ENCODE measurements at places on chromosomes 5 and 9.

DNA sequence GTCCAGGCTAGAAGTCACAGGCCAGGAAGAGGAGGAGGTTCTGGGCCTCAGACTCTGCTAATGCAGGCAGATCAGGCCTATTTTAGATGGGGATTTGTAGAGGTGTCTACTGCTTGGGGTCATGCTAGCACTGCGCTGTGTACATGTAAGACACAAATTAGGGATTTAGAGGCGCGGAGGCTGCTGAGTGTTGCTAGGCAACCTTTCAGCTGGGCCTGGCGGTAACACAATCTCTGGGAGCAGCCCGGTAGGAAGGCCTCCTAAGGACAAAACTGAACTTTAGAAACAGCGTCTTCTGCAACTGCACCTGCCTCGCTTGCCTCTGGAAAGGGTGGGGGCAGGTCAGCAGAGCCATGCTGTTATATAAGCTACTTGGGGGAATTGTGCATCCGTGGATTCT, 147.9 kb downstream of the MACROH2A1 start:
- DNase-seq: no peak

GRCh38 chr5:175444905-175445456, 999 bp upstream of the DRD1 start:
- no peak for DNase-seq

DNA sequence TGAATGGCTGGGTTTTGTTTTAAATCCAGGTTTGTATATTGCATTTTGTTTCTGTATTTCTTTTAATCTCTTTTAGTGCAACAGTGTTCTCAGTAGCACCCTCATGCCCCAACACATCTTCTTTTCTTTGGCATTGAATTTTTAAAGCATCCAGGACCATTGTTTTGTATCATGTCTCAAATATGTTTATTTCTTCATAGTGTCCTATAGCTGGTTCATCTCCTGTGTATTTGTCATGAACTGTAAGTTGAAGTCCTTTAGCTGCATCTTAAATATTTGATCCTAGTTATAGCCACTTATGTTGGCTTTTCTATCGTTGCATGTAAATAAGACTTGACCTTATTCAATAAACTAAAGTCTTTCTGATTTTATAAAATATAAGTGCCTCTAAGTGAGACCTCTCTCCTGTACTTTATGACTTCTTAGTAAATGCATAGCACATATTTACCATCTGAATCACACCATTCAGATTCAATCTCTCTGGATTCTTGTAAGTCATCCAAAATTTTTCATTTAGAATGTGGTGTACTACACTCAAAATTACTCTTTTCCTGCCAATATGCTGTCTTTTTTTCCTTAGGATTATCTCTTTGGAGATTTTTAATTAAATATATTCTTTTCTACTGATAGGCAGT, 21.0 kb upstream of the ERCC6L2 start:
- DNase-seq: no peak

- DNase-seq: no peak
Measured at GRCh38 chr9:77166193-77166592, 11.1 kb upstream of the VPS13A start.

DNA sequence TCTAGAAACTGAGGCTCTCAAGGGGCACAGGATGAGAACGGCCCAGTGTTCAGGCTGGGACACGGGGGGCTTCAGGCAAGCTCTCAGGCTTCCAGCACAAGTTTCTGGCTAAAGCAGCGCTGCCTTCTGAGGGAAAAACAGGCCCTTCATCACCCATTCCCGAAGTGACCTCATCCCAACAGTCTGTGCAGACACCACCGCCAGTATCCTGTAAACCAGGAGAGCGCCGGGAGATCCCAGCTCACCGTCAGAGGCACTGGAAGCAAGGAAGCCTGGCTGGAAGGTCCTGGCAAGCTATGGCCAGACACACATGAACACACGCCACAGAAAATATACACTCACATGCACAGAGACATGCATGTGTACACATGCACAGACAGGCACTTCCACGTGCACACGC, 8.8 kb downstream of the SLC12A7 start:
- no peak for DNase-seq

GRCh38 chr5:83011985-83012384, 65.2 kb downstream of the TMEM167A start:
- DNase-seq: no peak

DNA sequence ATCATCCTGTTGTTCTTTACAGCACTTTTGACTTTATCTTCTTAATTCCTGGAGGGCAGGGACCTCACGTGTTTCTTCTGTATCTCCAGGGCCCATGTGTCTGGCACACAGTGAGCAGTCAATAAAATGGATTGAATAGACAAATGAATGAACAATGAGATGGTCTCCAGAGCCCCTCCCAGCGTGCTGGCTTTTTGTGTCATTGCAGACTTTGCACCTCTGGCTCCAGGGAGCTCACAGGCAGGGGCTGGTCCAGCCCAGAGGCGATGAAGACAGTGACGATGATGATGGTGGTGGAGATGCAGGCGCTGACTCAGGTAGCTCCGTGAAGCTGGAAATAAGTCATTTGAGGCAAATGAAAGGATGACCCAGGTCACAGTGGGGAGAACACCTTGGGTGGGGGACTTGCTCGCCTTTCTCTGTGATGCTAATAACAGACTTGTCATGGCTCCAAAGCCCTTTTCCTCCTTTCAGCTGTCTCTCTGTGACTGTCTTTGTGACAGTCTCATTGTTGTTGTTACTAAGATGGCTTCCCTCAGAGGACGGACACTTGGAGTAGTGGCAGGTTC, 30.4 kb upstream of the FABP6 start:
- DNase-seq: no peak

DNA sequence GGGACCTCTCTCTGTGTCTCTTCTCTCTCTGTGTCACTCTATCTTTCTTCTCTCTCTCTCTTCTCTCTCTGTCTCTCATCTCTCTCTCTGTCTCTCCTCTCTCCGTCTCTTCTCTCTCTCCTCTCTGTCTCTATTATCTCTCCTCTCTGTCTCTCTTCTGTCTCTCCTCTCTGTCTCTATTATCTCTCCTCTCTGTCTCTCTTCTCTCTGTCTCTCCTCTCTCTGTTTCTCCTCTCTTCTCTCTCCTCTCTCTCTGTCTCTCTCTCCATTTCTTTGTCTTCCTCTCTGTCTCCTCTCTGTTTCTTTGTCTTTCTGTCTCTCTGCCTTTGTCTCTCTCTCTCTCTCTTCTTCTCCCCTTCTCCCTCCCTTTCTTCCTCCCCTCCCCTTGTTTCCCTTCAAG, 3.2 kb upstream of the OLFM1 start:
- DNase-seq: no peak

DNA sequence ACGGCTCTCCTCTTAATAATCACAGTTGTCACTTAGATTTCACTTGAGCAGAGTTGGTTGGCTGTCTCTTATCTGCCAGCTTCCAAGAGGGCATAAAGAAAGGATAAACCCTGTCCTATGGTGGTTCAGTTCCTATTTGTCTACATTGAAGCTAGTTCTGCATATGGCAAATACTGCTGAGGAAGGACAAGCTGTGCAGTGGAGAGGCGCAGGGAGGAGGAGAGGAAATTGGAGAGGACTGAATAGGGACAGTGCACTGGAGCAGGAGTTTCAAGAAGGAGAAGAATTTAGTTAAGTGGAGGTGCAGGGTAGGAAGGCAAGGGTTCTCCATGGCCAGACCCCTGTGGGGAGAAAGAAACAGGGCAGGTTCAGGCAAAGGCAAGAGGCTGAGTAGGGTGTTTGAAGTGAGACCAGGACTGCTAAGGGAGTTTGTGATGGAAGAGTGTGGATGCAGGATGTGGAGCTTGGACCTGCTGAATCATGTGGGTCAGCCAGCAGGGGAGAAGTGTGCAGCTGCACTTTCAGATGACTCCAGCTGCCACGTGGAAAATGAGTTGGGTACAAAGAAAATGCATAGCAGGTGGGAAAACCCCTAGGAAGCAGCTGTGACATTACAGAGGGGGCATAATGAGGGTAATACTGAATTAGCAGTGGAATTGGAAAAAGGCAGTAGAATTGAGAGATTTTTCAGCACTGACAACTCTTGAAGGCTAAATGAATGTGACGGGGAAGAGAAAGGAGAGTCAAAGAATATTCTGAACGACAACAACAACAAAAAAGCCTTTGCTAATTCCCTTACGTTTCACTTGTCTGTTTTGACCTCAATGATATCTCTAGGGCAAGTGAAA, 66.8 kb downstream of the MAMDC2 start:
- DNase-seq: no peak

DNA sequence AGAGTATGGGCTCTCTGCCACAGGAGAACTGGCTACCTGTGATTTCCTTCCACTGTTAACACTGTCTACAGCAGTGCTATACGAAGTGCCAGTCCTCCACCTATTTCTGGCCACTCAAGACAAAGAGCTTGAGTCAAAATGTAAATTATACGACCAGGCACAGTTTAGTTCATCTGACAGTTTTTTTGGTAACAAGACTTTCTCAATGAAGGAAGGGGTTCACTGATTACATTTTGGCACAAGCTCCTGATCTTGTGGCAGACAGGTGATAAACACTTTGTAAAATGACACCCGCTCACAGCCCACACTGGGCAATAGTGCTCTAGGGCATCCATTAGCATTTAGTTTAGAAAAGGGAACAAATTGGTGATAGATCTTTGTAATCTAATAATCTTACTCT, 8.6 kb downstream of the RBM22 start:
- no peak for DNase-seq

GRCh38 chr5:143154510-143155370, 248.7 kb downstream of the NR3C1 start:
- DNase-seq: no peak

GRCh38 chr5:129909225-129909624, 5.0 kb downstream of the CHSY3 start:
- no peak for DNase-seq

- no peak for DNase-seq
Measured at GRCh38 chr5:138458384-138458783, 6.9 kb upstream of the EGR1 start.

- DNase-seq: no peak
Measured at GRCh38 chr9:3920604-3921582, 379.0 kb downstream of the GLIS3 start.

- DNase-seq: no peak
Measured at GRCh38 chr5:121550989-121551388, 300.7 kb upstream of the FTMT start.

DNA sequence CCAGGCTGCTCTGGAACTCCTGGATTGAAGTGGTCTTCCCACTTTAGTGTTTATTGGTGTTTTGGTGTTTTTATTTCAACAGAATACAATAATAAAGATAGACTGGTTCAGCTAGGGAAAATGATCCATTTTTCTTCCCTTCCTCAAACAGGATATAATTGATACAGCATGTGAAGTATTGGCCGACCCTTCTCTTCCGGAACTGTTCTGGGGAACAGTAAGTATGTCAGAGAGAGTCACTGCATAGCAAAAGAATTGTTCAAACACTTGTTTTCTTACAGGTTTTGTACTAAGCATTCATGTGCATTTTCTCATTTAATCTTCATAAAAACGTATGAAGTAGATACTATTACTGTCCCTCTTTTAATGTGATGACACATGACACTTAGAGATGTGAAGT, 31.6 kb downstream of the NUP188 start:
- DNase-seq: no peak

- no peak for DNase-seq
Measured at GRCh38 chr5:148713735-148714508, 59.6 kb upstream of the HTR4 start.

DNA sequence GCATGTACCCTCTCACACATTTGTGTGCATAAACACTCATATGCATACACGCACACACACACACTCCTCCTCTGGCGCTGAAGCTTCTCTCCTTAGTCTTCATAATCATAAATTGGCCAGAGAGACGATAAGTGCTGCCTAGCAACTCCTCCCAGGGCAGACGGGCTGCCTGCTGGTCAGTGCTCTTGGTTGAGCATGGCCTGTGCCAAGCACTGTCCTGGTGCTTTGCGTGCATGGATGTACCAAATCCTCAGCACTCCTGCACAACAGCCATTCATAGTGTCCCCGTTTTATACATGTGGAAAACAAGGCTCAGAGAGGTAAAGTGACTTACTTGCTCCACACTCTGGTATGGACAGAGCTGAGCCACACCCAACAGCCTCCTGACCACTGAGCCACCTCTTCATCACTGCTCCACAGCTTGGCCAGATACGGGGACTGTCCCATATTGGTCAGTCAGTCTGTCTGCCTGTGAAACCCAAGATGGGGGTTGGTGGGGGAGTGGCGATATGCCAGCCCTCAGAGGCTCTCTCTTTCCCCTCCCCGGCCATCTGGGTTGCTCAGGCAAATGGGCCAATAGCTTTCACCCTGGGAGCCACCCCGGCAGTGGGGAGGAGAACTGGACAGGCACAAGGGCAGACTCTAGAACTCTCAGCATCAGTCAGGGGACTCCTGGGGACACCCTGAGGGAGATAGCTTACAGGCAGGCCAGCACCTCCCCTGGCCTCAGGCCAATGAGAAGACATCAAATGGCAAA, 64.3 kb upstream of the GARNL3 start:
- DNase-seq: no peak

All from mucosa of descending colon (tissue), 3 donors.